ENCODE measurements at places on chromosomes 16 and 17.

GRCh38 chr16:71954699-71955195, 45.5 kb downstream of the PKD1L3 start:
- DNase-seq = no peak

DNA sequence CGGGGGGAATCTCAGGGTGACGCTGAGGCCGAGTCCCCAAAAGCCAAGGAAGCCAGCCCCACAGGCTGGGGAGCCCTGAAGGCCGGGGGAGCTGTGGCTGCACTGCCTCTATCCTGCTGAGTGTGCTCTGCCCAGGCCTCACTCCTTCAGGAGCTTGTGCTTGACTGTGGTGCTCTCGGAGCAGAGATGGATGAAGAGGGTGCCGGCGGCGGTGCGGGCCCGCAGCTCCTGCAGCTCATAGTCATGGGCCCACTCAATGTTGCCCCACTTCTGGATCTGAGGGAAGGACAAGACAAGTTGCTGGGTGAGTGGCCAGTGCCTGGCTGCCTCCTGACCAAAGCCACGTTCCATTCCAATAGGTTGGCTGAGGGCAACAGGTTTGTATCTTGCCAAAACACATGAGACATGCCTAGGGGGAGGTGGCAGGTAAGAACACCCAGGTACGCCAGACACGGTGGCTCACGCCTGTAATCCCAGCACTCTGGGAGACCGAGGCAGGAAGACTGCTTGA, 20.5 kb downstream of the ATPAF2 start:
- no peak for DNase-seq

DNA sequence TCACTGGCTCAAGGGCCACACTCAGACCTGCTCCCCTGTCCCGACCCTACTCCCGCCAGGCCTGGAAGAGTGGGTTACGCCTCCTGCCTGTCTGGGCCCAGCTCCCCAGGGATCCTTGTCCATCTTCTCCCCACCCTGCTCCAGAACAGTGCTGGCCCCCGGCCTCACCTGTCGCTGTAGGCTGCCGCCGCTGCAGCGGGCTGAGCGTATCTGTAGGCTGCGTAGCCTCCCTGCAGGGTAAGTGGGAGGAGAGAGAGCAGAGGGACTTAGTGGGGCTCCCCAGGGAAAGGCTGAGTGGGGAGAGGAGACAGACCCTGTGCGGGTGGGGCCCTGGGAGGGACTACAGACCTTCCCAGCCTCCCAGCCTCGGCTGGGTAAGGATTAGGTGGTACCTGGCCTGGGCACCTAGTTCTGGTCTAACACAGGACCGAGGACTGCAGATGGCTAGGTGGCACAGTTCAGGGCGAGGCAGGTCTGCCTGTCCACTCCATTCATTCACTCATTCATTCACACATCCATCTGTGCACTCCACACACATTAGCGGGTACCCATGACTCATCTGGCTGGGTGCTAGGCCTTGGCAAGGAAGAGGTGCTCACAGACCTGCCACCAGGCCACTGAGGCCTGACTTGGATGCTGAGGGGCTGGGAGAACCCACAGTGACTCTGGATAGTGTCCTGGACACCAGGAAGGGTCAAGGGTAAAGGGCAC, 20.9 kb downstream of the ENGASE start:
- no peak for DNase-seq

DNA sequence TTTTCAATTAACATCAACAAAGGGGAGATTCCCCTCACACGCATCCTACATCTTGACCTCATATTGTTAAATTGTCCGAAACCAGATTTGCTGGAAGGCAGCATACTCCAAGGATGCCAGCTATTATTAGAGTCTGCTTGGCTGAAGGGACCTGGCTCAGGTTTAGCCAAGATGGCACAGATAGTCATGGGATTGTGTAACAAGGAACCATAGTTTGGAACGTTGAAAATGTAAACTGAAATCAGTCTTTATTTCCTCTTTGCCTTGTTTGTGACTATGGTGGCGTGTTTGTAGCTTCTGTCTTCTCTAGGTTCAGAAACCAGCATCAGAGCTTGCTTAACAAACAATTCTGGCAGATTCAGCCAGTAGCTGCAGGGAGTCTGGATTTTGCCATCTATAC, 5.9 kb downstream of the ARSG start:
- DNase-seq = no peak

GRCh38 chr16:86664522-86665318, 86.4 kb downstream of the FOXL1 start:
- no peak for DNase-seq

DNA sequence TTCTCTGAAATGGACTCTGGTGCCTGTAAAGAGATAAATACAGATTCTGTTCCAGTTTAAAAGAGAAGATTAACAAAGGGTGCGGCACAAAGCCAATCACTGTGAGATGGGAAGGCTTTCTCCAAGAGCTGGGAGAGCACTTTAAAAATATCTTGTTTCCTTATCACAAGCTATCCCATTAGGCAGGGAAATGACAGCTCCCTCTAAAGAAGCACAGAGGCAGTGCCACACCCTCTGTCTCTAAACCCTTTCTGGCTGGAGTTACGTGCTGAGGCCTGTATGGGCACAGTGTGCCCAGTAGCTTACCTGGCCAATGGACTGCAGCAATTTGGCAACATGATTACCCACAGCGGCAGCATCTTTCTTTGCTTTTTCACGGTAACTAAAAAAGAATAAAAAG, 9.0 kb upstream of the TERB1 start:
- no peak for DNase-seq

Data from glutamatergic neuron (in vitro differentiated cells).